Left ventricle myocardium inferior (tissue), 1 donor: ENCODE measurements at places on chromosomes 5 and 9. TPM values are rescaled to one million over a fixed set of nuclear protein-coding genes. Genes with fewer than 3 reads are reported as not detected.

GRCh38 chr5:59107692-59108091 is 524.8 kb downstream of the RAB3C start:
- no peaks in the 10 kb centered on the region for H3K36me3 ChIP-seq
- H3K27ac ChIP-seq = no peak overlapping the region

DNA sequence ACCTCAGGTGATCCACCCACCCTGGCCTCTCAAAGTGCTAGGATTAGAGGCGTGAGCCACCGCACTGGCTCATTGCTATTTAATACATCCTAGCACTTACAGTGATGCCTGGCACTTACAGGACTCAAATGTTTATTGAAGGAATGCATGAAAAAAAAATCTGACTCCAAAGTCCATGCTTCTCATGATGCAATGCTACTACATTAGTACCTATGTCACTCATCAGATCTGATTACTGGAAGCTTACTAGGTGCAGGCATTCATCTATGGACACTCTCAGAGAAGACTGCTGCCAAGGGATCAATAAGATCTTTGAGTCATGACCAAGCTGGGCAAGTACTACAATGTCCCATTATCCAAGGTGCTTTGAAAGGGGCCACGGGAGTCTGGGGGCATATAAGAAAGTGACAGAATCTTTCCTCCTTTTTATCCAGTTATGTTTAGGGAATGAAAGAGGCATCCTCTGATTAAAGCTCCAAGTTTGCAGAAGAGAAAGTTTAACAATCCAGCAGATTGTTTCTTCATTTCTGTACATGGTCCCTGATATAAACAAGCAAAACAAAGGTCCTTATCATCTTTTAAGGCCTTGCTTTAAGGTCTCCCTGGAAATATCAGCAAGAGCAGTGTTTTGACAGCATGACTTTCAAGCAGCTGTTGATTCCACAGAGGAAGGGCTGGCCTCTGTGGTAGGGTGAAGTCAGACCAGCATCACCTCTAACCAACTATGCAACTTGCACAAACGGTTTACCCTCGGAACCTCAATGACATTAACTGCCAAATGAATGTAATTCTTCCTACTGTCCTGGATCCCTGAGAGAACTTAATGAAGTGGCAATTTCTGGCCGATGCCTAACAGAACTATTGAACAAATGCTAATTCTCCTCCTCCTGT is 35.9 kb downstream of the ARPC5L start:
- no peak overlapping the region for H3K4me3 ChIP-seq
- H3K36me3 ChIP-seq = peaks cover 66% of the 10 kb centered on the region
- no peaks in the 10 kb centered on the region for H3K4me1 ChIP-seq
- no peak for DNase-seq
- H3K27ac ChIP-seq = no peak overlapping the region

DNA sequence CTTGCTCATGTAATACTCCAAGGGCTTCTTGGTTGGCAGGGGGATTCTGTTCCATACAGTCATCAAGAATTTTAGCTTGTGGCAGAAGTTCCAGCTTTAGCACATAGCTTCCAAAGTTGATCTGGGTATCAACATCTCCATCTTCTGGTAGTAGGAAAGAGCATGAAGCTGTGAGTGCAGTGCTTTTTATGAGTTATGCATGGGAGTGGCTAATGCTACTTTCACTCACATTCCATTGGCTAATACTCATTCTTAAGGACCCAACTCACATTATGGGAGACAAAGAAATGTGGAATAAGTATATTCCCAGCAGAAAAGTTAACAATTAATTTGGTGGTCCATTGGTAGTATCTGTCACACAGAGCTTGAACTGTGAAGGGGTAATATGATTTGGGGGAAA is 194.2 kb upstream of the CHD1 start:
- H3K27ac ChIP-seq = no peak overlapping the region
- no peak for DNase-seq
- no peaks in the 10 kb centered on the region for H3K27me3 ChIP-seq
- no peaks in the 10 kb centered on the region for H3K4me1 ChIP-seq
- H3K4me3 ChIP-seq = no peak overlapping the region

DNA sequence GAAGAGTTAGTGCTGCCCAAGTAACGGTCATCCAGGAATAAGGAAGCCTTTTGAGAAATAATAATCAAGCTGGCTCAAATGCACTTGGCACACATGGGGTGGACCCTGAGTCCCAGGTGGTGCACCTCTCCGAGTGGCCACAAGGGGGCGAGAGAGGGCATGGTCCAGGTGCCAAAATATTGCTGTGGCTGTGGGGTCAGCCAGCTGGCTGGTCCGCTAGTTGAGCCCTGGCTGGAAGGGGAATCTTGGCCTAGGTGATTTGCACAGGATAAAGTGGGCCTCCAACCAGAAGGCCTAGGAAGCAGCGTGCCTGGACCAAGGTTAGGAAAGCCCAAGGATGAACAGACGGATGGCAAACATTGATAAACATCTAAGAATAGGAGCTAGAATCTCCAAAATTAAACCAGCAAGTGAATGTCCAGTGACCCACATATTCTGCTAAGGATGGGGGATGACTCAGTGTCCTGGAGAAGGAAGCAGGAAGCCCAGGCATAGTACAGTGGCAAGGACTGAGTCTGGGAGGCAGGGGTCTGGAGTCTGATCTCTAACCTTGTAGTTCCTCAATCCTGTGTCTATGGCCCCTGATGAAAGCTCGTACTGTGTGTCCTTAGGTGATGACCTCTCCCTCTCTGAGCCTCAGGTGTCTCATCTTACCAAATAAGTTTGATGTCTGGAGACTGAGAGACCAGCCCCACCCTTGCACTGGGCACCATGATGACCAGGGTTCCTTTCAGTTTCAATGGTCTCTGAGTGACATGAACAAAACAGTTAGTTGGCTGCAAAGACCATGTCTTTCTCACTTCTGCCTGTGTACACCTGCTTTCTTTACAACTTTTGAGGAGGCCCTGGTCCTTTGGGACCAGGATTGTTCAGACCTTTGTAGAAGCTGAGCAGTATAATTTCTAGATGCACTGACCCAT is 19.2 kb upstream of the SHB start:
- no peak overlapping the region for H3K27ac ChIP-seq
- peaks cover 19% of the 10 kb centered on the region for H3K4me1 ChIP-seq
- no peaks in the 10 kb centered on the region for H3K36me3 ChIP-seq
- peak; percentile 74 for DNase-seq
- H3K4me3 ChIP-seq = no peak overlapping the region

DNA sequence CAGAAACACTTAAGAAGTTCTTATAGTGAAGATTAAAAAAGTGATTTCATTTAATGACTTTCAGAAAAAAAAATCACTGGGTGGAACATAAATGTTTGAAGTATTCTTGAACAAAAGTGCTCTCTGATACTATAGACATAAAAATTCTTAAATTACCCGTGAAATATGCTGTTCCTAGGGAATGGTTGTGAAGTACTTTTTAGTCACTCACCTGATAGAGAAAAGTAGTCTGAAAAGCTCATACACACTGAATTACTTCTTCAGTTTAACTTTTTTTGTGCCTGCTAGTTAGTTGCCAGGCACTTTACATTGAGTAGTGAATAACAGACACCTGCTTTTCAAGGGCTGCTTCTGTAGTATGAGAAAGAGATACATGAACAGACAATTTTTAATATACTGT is 78.0 kb downstream of the SH3GL2 start:
- no peaks in the 10 kb centered on the region for H3K4me1 ChIP-seq
- no peak overlapping the region for H3K27ac ChIP-seq
- H3K4me3 ChIP-seq = no peak overlapping the region
- H3K27me3 ChIP-seq = no peaks in the 10 kb centered on the region
- no peaks in the 10 kb centered on the region for H3K36me3 ChIP-seq
- no peak for DNase-seq

DNA sequence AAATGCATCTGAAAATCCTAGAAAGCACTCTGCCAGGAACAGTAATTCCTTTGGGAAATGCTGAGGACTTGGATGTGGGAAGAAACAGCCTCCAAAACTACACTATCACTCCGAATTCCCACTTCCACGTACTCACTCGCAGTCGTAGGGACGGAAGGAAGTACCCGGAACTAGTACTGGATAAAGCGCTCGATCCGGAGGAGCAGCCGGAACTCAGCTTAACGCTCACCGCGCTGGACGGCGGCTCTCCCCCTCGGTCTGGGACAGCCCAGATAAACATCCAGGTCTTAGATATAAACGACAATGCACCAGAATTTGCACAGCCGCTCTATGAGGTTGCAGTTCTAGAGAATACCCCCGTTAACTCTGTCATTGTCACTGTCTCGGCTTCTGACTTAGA is 786 bp downstream of the PCDHB3 start:
- peak overlapping the region; percentile 56 for H3K4me3 ChIP-seq
- no peak for DNase-seq
- peaks cover 62% of the 10 kb centered on the region for H3K27me3 ChIP-seq
- H3K4me1 ChIP-seq = no peaks in the 10 kb centered on the region
- H3K36me3 ChIP-seq = no peaks in the 10 kb centered on the region
- H3K27ac ChIP-seq = peak overlapping the region; percentile 33

- peaks cover 22% of the 10 kb centered on the region for H3K4me1 ChIP-seq
- no peaks in the 10 kb centered on the region for H3K36me3 ChIP-seq
- H3K27ac ChIP-seq = no peak overlapping the region
- no peak overlapping the region for H3K4me3 ChIP-seq
- no peak for DNase-seq
Measured at GRCh38 chr5:124264499-124264898, 481.9 kb downstream of the ZNF608 start.

DNA sequence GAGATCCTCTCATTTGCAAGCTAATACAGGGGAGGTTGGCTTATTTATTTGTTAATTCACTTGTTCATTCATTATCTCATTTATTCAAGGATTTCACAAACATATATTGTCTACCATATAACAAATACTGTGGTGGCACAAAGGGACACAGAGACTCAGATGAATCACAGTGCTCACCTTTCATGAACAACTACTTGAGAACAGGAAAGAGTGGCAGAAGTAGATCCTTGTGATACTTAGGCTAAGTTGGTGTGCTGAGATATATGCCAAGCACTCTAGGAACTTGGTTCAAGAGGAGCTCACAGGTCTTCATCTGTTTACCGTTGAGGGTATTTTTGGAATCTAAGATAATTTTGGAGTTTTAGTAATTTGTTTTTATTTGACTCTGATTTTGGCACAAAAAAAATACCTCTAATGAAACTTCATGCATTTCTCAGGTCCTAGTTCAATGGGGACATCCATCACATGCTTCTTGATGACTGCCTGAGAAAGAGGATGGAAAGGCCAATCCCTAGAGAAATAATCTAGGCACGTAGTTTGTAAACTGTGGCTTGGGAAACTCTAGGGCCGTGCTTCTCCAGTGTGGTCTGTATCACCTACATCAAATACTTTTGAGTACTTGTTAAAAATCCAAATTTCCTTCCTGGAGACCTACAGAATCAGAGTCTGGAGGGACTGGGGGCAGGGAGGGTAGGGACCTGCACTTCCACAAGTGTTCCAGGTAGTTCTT is 113.3 kb downstream of the OSTF1 start:
- H3K36me3 ChIP-seq = no peaks in the 10 kb centered on the region
- no peaks in the 10 kb centered on the region for H3K4me1 ChIP-seq
- DNase-seq = no peak

DNA sequence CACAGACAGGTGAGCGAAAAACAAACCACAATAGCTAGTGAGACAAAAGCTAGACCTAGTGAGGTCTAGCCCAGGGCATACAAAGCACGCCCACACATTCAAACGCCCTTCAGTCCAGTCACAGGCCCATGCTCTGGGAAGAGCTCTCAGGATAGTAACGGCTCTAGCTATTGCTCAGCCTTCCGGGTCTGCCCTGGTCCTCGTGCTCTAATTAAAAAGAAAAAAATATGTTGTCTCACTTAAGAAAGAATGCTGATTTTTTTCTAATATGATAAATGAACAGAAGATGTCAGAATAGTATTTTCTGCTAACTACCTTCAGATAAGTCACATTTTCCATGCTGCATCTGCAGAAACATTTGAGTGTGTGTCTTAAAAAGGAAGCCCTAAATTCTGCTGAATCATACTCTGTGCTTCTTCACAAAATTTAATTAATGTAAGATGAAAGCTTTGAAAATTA is 94.5 kb downstream of the PLPP1 start:
- peaks cover 24% of the 10 kb centered on the region for H3K36me3 ChIP-seq
- H3K27ac ChIP-seq = peak overlapping the region; percentile 85
- no peaks in the 10 kb centered on the region for H3K27me3 ChIP-seq
- no peak for DNase-seq
- H3K4me3 ChIP-seq = no peak overlapping the region

GRCh38 chr5:83102364-83102980 is 25.1 kb downstream of the XRCC4 start:
- peaks cover 36% of the 10 kb centered on the region for H3K4me1 ChIP-seq
- no peak overlapping the region for H3K27ac ChIP-seq
- DNase-seq = no peak
- no peaks in the 10 kb centered on the region for H3K36me3 ChIP-seq
- H3K4me3 ChIP-seq = no peak overlapping the region

DNA sequence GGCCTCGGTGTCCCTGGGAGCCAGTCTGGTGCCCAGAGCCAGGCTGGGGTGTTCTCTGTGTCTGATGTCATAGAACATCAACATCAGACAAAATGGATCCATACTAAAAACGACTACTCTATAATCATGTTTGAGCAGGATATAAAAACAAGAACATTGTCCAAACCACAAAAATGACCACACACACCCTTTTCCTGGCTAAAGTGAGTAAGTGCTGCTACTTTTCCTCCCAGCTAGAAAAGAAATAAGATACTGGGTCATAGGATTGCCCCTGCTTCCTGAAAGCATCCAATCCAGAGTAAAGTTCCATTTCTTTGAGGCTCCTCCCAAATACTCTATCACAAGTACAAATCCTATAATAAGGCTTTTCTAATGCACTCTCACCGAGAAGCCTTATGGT is 19.7 kb upstream of the TRAF1 start:
- H3K36me3 ChIP-seq = no peaks in the 10 kb centered on the region
- H3K4me1 ChIP-seq = peaks cover 15% of the 10 kb centered on the region
- no peak overlapping the region for H3K27ac ChIP-seq

DNA sequence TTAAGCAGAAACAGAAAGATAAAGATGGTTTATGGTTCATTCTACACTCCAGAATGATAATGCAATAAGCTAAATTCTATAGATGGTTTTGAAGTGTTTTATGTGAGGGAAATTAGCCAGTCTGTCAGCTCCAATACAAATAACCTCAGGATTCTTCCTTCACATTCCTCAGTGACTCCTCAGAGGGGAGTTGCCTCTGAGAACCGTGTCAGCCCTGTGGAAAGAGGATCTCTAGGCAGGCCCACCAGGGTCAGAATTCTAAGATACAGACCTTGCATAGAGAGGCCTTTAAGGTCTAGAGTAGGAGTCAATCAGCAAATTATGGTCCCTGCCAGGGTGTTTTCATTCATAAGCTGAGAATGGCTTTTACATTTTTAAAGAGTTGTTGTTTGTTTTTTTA is 26.6 kb downstream of the RUSC2 start:
- peaks cover 76% of the 10 kb centered on the region for H3K4me1 ChIP-seq
- DNase-seq = no peak
- H3K27me3 ChIP-seq = no peaks in the 10 kb centered on the region
- H3K27ac ChIP-seq = peak overlapping the region; percentile 85

- no peaks in the 10 kb centered on the region for H3K27me3 ChIP-seq
- peaks cover 35% of the 10 kb centered on the region for H3K4me1 ChIP-seq
- peaks cover under 1% of the 10 kb centered on the region for H3K36me3 ChIP-seq
- H3K4me3 ChIP-seq = peak overlapping the region; percentile 46
- H3K27ac ChIP-seq = peak overlapping the region; percentile 88
- DNase-seq = peak; percentile 41
Measured at GRCh38 chr9:137391411-137391754, 31.6 kb downstream of the EXD3 start.

Gene NPR3
- 81.0 TPM for total RNA-seq

Gene SLC6A18
- total RNA-seq = not detected

Gene ROR2
- total RNA-seq = 0.74 TPM

Gene TGFBR1
- 12.3 TPM for total RNA-seq

Gene ADAMTSL1
- total RNA-seq = 1.7 TPM

Gene GRXCR2
- total RNA-seq = 1.1 TPM

Gene SET
- 168 TPM for total RNA-seq

Gene PTAR1
- 23.2 TPM for total RNA-seq
